ENCODE measurements at places on chromosomes 12 and 14.

GRCh38 chr12:46983393-46983793 lies 96.0 kb upstream of the PCED1B start:
- DNase-seq, result no peak

GRCh38 chr12:125243811-125244210 lies 178.6 kb downstream of the AACS start:
- DNase-seq, result no peak

GRCh38 chr14:28886940-28887339 lies 120.4 kb downstream of the FOXG1 start:
- no peak for DNase-seq

- DNase-seq, result no peak
Measured at GRCh38 chr12:23066095-23066494, 441.1 kb downstream of the ETNK1 start.

GRCh38 chr14:68888025-68888850 lies 90.9 kb downstream of the ACTN1 start:
- DNase-seq, result no peak

GRCh38 chr12:48163150-48163747 lies 5.9 kb upstream of the ASB8 start:
- DNase-seq, result no peak

- DNase-seq, result no peak
Measured at GRCh38 chr12:120680165-120680738, 6.7 kb upstream of the MLEC start.

DNA sequence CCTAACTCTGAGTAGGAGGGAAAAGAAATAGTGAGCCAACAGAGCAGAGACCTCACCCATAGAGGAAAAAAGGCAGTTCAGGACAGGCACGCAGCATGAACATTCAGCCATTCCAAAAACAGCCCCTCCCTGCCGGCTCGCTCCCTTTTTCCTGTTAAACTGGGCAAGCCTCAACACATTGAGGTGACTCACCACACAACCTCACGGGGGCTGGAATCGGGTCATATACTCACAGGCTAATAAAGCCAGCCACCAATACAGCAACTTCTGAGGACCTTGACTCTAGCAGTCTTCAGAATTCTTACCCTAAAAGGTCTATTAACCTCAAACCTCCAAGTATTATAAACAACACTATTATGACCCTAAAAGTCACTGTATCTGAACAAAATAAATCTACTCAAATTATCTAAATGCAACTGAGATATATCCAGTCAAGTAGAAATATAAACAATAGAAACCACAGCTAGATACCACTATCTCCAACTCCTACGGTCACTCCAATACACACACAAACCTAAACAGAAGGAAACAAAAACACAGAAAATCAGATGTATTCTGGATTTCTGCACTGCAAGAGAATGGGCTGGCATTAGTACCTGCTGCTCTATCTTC lies 6.3 kb downstream of the YBX3 start:
- peak; percentile 73 for DNase-seq

DNA sequence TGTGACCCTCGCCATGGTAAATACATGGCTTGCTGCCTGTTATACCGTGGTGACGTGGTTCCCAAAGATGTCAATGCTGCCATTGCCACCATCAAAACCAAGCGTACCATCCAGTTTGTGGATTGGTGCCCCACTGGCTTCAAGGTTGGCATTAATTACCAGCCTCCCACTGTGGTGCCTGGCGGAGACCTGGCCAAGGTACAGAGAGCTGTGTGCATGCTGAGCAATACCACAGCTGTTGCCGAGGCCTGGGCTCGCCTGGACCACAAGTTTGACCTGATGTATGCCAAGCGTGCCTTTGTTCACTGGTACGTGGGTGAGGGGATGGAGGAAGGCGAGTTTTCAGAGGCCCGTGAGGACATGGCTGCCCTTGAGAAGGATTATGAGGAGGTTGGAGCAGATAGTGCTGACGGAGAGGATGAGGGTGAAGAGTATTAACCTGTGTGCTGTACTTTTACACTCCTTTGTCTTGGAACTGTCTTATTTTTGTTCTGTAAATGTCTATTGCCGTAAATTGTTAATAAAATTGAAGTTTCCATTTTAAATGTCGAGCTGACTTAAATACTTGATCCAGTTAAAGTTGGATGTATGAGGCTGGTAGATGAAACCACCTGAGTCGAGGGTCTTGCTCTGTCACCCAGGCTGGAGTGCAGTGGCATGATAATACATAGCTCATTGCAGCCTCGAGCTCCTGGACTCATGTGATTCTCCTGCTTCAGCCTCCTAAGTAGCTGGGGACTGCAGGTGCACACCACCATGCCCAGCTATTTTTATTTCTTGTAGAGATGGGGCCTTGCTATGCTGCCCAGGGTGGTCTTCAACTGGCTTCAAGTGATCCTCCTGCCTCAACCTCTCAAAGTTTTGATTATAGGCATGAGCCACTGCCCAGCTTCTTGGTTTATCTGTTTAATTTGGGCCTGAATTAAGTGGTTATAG lies 8.2 kb downstream of the TUBA1C start:
- DNase-seq, result no peak

GRCh38 chr14:69312608-69313007 lies 52.6 kb downstream of the GALNT16 start:
- no peak for DNase-seq

- no peak for DNase-seq
Measured at GRCh38 chr14:90336985-90337384, 5.2 kb upstream of the NRDE2 start.

DNA sequence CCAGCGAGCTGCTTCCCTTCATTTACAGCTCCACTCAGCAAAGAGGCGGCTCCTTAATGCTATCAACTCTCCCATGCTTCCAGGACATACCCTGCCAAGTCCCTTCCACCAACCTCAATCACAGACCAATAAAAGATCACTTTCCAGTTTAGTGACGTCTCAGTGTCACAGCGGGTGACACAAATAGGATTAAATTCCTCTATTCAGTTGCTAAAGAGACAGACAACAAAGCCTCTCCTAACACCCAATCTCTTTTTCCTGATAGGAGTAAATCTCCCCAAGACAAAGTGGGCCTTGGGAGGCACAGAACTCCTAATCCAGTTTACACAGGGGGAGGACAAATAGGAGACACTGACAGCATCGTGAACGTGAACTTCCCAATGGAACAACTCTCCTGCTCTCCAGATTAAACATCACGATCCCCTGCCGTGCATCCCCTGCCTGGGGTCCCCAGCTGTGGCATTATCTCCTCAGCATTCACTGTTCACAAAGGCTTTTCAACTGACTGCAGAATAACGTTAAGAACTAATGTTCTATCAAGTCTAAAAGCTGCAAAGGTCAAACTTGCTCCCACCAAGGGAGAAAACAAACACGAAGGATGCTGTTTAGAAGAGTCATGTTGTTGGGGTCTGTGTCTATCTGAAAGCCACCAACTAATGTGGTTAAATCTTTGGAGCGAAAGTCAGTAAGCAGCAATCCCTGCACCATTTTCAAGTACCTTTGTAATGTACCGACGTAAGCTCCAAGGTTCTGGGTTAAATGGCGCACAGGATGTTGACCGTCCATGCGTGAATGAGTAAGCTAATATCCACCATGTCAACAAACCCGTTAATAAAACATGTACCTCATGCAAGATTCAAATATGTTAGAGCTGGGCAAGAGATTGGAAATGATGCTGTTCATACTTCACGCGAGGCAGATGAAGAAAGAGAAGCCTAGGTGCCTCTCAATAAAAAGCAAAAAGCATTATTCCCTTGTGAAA lies 31.5 kb downstream of the TMEM132D start:
- no peak for DNase-seq

GRCh38 chr14:38074754-38075153 lies 132.9 kb upstream of the SSTR1 start:
- no peak for DNase-seq

DNA sequence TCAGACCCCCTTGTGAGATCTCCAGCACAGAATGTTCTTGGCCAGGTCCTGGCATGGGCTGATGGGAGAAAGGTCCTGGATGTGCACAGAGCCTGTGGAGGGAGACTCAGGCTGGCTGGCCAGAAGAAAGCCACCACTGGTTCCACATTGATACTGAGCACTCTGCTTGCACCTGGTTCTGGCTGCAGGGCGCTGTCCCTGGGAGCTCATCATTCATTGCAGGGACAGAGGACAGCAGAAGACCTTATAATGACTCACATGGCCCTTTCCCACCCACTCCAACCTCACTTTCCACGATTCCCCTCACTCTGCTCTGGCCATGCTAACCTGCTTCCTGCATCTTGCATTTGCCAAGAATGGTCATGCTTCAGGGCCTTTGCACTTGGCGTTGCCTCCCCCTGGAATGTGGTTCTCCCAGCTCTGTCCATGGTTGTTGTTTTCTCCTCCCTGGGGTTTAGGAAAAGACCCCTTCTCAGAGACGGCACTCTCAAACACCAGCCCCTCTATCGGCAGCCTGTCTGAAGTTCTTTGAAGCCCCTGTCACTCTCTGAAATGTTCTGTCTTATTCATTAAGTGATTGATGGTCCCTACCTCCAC lies 10.3 kb downstream of the KRT7 start:
- DNase-seq, result peak; percentile 58

DNA sequence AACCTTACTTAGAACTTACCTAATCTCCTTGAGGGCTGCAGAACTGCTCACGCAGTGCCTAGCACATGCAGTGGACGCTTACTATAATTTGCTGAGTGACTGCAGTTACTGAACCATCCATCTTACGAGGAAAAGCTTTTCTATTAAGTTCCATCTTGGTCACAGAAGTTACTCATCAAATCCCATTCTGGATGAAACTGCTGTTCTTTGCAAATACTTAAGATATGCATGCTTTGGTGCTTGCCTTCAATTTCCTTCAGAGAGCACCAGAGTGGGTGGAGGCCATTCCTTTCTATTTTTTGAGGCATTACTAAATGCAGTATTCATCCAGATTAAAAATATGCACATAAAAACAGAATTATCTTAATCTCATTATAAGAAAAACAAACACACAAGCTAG lies 17.7 kb upstream of the PELI2 start:
- DNase-seq, result no peak

GRCh38 chr14:96816281-96816680 lies 19.1 kb downstream of the VRK1 start:
- DNase-seq, result no peak

- no peak for DNase-seq
Measured at GRCh38 chr14:96261772-96262655, 6.0 kb downstream of the BDKRB1 start.

- no peak for DNase-seq
Measured at GRCh38 chr12:106865683-106866082, 90.0 kb upstream of the TMEM263 start.

GRCh38 chr12:2057041-2057794 lies 4.4 kb downstream of the CACNA1C start:
- DNase-seq, result peak; percentile 13

DNA sequence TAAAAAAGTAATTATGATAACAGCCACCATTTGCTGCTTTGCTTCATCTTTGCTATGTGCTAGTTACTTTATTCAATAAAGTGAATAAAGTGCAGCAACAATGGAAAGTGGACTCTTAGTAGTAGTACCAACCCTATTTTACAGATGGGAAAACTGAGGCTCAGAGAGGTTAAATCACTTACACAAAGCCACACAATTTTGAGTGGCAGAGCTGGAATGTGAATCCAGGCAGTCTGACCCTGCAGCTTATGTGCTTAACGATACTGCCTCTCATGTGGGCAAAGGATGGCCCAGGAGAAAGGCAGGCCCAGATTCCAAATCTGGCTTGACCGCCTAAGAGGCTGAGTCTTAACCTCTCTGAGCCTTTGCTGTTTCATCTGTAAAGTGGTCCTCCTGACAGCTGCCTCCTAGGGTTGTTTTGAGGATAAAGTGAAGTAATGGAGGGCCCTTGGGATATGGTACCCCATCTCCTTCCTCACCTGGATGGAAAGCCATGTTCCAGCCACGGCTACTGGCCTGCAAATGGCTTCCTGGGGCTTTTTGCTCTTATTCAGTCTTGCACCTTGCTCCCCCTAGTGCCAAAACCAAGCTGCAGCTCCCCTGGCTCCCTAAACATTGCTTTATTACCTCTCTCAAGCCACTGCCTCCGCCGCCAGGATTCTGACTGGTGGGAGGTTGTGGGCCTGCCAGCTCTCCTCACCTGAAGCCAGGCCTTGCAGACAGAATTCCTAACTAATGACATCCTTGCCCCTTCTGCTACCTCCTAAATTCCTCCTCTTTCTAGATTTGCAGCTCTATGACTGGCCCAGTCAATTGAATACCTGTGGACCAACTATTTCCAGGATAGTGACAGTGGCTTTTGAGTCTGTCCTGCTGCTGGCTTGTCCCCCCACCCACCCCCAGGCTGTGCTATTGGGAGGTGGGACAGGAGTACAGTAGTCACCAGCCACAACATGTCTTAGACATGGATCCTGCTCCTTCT lies 283.3 kb upstream of the PWP1 start:
- peak; percentile 71 for DNase-seq

GRCh38 chr12:113475451-113476175 lies 3.9 kb upstream of the LHX5 start:
- no peak for DNase-seq

DNA sequence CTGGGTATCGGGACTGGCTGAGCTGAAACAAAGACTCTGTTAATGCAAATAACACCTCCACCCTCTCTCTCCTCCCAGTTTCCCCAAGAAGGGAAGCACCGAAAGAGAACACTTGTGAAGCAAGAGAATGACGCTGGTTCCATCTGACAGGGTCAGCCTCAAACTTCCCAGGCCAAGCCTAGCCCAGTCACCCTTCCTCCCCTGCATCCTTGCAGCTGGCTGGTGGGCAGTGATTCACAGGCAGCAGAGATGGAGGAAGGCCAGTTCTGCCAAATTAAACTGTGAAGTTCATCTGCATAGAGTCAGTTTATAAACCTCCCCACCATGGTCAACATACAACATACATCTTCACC lies 2.8 kb downstream of the LRRC74A start:
- no peak for DNase-seq

GRCh38 chr12:111748151-111748672 lies 18.5 kb upstream of the ALDH2 start:
- DNase-seq, result no peak

- DNase-seq, result no peak
Measured at GRCh38 chr12:69062621-69063237, 129.8 kb upstream of the CPM start.

- no peak for DNase-seq
Measured at GRCh38 chr14:95059126-95059525, 98.2 kb downstream of the DICER1 start.

DNA sequence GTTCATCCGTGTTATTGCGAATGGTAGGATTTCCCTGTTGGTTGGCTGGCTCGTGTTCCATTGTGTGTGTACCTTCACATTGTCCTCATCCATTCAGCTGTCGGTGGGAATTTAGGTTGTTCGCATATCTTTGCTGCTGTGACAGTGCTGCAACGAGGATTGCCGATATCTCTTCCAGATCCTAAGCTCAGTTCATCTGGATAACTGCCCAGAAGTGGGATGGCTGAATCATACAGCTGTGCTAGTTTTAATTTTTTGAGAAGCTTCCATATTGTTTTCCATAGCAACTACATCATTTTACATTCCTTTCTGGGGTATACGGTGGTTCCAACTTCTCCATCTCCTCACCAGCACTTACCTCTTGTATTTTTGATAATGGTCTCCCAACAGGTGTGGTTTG lies 292.8 kb upstream of the SFSWAP start:
- no peak for DNase-seq

DNA sequence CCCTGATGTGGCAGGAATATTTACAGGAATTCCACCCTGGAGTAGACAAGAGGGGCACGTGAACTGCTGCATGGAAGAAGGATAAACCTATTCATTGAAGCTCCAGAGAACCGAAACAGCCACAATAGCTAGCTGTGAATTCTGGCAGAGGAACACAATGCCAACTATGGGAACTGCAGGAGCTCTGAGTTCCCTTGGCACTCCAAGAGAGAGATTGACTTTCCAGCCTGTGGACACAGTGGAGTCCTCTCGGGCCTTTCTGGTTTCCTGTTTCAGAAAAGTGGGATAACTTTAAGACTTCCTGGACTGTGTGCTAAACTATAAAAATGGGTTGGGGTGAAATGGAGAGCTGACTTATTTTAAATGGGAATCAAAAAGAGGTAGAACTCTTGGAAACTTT lies 11.9 kb downstream of the CACNA2D4 start:
- DNase-seq, result no peak

All from A172 (cell line).